ENCODE measurements at places on chromosomes 2 and 18.

DNA sequence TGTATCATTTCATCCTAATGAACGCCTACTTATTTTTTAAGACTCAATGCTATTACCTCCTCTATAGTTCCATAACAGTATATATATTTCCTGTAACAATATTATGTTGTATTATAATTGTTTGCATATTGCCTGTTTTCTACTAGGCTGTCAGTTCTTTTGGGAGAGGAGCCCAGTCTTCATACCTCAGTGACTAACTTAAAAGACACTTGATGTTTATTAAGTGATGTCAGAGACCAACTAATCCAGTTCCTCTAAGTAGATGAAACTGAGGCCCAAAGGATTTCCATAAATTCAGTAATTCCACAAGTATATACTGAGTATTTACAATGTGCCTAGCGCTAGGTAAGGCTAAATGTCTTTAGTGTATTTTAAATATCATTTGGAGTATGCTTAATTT is 48.9 kb upstream of the AAK1 start:
- no peak for DNase-seq

DNA sequence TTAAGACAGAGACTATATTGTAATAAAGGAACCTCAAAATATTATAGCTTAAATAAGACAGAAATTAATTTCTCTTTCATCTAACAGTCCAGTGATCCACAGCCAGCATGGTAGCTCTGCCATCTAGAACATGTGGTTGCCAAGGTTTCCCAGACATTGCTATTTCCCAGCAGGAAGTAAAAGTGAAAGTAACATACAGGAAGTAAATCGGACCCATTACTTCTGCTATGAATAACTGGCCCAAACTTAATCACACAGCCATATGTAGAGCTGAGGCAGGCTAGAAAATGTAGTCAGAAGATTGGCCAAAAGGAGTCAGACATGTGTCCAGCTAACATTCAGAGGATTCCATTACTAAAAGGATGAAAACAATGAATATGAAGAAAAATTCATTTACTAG is 71.0 kb downstream of the NOL4 start:
- DNase-seq, result no peak

- no peak for DNase-seq
Observed at GRCh38 chr2:27282892-27283291, 663 bp downstream of the TRIM54 start.

DNA sequence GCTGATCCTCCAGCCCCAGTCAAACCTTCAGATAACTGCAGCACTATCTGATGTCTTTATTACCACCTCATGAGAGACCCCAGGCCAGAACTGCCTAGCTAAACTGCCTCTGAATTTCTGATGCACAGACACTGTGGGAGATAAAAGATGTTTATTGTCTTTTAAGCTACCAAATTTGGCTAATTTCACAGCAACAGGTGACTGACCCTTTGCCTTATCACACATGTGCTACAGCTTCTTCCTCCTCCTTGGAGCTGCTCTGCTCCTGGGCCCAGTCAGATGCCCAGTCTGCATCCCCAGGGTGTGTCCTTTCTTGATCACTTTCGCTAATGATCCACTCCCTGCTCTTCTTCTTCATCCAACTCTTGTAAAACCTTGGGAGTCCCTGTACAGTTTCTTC is 19.6 kb upstream of the ACOXL start:
- DNase-seq, result no peak

DNA sequence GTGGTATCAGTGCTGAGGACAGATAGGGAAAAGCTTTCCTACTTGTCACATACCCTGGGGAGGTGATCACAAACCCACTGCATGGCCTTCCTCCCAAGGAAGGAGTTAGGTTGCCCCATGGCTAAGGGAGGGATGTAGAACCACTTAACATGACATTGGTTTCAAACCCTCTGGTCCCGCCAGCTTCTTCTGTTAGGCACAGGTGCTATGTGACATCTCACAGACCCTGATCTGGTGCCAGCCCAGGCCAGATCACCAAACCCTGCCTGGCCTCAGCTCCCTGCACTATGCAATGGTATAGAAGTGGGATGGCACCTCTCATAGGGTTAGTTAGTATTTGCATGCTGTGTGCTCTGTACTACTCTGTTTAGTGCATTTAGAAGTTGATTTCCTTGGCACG is 58.0 kb downstream of the TCF7L1 start:
- DNase-seq, result no peak

- DNase-seq, result no peak
Observed at GRCh38 chr2:127104166-127104660, 2.7 kb downstream of the BIN1 start.

- DNase-seq, result no peak
Observed at GRCh38 chr2:28904802-28905457, 10.5 kb downstream of the WDR43 start.

DNA sequence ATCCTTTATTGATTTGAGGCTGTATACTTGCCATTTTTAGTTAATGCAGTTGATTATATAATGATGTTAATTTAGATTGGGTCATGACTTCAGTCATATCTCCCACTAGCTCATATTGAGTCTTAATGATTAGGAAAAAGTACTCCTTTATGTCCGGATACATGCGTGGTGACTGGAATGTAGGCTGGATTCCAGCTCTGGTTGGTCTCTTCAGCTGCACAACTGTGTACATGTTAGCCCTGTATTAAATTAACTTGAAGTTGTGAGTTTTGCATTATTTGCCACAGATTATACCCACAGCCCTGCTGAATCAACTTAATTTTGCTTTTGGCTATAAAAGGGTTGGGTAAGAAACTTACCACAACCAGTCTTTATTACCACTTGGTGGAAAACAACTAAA is 22.5 kb downstream of the MOB4 start:
- no peak for DNase-seq

DNA sequence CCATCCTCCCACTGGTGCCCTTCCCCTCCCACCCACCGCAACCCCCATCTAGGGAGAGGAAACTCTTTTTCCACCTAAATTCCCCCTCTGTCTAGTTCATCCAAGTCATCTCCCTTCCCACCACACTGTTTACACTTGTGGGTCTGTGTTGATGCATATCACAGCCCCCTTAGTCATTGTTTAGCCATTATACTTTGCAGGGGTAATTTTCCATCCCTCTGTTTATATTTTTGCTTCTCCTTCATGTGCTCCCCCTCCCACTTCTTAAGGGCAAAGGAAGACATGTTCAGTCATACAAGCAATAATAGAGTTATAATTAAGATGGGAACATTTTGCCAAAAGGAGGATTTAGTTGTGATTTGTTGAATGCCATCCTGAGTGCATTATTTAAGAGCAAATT is 187.8 kb upstream of the TNP1 start:
- DNase-seq, result no peak

GRCh38 chr2:109080109-109080508 is 48.9 kb upstream of the SH3RF3 start:
- DNase-seq, result no peak

DNA sequence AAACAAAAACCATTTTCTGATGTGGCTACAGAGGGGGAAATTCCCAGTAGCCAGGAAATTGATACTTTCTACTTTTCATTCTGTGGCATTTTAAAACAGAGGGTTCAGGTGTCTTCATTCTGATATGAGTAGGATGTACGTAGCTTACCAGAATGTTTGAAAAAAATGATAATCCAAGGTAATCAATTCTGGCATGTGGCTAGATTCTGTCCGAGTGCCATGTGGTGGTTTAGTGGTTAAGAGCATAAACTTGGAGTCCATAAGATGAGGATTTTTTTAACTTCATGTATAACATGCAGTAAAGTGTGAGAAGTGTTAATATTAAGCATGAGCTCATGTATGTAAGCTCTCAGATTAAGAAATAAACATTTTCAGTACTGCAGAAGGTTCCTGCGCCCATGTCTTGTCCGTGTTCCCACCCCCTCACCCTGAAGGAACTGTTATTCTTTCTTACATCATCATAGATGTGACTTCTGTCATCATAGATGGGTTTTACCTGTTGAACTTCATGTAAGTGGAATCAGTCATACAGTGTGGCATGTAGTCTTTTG is 4.5 kb downstream of the B3GNT2 start:
- peak; percentile 55 for DNase-seq

GRCh38 chr18:10526561-10526949 is 728 bp downstream of the NAPG start:
- DNase-seq, result peak; percentile 8

DNA sequence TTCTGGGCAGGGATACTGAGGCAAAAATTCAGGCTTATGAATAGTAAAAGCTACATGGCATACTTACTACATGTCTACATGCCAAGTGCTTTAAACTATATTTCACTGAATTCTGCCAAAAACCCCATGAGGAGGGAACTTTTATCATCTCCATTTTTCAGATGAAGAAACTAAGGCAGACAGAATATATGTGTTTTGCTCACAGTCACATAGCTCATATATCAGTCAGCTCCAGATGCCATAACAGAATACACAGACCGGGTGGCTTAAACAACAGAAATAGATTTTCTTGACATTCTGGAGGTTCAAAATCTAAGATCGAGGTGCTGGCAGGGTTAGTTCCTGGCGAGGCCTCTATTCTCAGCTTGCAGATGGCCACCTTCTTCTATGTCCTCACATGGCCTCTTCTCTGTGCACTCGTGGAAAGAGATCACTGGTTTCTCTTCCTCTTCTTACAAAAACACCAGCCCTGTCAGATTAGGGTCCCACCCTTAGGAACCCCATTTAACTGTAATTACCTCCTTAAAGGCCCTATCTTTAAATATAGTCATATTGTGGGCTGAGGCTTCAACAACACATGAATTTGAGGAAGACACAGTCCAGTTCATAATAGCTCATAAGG is 27.1 kb upstream of the CREB1 start:
- no peak for DNase-seq

DNA sequence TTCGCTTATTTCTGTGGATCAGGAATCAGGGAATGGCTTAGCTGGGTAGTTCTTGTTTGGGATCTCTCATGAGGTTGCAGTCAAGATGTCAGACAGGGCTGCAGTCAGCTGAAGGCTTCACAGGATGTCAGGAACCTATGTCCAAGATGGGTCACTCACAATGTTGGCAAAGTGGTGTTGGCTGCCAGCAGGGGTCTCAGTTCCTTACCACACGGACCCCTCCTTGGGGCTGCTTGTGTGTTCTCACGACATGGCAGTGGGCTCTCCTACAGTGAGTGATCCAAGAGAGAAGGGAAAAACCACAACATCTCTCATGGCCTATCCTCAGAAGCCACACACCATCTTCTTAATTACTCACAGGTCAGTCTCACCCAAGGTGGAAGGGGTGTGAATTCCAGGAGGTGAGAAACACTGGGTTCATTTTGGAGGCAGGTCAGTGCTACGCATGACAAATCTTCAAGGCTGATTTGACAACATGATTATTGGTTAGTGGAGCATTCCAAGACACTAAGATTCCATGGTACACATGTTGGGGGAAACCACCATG is 1.3 kb upstream of the ANTXR1 start:
- DNase-seq, result no peak

Data from central memory CD4-positive, alpha-beta T cell (primary cell).